ENCODE measurements at places on chromosomes 6 and 20.

GRCh38 chr6:154399097-154399496 is 42.5 kb upstream of the IPCEF1 start:
- no peak for DNase-seq

DNA sequence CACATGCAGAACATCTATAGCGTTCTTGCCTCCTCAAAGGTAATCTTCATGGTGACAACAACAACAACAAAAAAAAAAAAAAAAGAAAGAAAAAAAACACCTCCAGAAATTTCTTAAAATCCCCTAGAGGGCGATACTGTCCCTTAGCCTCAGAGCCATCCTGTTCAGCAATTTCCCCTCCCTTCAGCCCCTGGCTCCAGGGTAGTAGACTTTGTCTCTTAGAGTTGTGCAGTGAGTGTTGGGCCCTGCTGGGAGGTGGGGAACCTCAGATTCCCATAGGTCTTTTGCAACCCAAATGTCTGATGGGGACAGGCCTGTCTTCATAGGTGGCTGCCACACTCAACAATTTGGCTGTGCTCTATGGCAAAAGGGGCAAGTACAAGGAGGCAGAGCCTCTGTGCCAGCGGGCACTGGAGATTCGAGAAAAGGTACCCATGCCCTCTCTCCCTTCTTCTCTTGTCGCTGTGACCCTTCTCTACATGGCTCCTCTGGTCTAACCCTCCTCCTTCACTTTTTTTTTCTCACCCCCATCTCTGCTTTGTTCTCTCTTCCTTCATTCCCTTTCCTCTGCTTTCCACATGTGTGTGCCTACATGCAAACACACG is 6.0 kb upstream of the PTK7 start:
- no peak for DNase-seq

- DNase-seq = no peak
Measured at GRCh38 chr6:170288852-170289179, 2.1 kb downstream of the DLL1 start.

DNA sequence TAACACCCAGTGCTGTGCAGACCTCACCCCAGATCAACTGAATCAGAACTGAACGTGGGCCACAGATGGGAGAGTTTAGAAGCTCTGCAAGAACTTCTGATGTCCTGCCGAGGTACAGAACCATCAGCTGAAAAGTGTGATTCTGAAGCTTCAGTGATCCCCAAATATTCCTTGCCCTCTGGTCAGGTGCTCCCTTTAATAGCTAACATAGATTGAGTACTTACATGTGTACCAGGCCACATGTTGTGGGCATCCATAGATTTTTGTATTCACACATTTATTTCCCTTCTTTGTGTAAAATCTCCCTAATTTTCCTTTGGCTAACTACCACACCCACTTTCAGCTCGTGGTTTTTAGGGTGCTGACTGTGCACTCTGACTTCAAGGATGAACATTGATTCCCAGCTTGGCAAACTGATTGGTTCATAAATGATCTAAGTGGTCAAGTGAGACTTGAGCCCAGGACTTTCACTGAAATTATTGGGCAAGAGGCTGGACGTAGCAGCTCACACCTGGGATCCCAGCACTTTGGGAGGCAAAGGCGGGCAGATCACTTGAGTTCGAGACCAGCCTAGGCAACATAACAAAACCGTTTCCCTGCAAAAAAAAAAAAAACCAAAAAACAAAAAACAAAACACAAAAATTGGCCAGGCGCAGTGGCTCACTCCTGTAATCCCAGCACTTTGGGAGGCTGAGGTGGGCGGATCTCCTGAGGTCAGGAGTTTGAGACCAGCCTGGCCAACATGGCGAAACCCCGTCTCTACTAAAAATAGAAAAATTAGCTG is 162.2 kb downstream of the BCAS1 start:
- DNase-seq = no peak

- DNase-seq = no peak
Measured at GRCh38 chr20:17925141-17925939, 43.3 kb downstream of the SNX5 start.

DNA sequence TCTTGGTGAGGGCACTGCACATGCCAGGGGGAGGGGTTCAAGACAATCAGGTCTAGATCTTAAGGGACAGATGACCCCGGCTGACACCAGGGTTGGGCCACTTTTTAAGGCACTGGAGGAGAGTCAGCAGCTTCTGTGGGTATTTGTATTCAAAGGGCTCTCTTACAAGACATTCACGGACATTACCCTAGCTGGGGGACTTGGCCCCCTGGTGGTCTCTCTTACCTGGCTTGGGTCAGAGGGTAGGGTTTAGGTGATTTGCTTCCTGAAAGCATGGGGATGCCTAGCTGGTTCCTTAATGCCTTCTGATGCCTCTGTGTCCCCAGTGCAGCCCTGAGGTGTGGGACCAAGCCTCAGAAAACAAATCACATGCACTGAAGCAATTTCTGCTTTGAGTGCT is 354.7 kb downstream of the CDC5L start:
- DNase-seq = no peak

DNA sequence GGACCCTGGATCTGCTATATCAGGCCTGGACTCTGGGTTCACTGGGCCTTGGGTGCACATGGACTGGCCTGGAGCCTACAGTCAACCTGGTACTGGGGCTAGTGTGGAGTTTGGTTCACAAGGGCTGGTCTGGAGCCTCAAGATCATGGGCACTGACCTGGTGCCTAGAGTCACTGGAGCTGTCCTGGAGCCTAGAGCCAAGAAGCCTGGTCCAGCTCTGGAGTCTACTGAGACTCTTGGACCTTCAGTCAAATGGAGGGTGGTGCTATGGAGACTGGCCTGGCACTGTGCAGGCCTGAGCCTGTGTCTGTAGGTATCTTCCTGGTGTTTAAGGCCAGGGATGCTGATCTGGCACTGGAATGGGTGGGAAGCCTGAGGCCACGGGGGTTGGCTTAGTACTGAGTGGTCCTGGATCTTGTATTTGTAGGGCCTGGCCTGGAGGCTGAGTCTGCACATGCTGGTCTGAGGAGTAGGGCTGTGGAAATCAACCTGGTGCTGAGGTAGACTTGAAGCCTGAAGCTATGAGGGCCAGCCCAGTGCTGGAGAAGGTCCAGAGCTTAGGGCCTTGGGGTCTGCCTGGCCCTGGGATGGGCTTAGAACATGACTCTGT is 16.5 kb upstream of the WFDC9 start:
- no peak for DNase-seq

GRCh38 chr20:55004044-55004443 is 528.7 kb downstream of the DOK5 start:
- no peak for DNase-seq

GRCh38 chr20:16553684-16554083 is 19.6 kb downstream of the KIF16B start:
- no peak for DNase-seq

GRCh38 chr6:149028767-149029405 is 282.1 kb downstream of the UST start:
- peak; percentile 78 for DNase-seq

- DNase-seq = no peak
Measured at GRCh38 chr6:36514554-36515456, 32.5 kb downstream of the STK38 start.

GRCh38 chr6:118606268-118606667 is 45.1 kb downstream of the CEP85L start:
- no peak for DNase-seq

DNA sequence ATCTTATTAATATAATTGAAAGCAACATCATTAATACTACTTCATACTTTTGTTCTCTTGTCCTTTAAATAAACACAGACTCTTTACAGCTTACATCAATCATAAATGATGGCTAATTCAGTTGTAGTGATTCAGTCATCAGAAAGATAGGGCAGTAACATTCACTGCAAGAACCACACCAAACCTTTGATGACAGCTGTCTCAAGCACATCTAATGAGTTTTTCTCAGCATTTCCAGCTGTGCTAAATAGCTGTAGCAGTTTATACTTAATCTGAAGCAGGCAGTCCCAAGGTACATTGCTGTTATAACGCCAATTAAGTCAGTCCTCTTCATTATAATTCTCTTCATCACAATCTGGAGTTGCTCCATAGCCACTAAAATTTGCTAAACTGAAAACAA is 45.7 kb downstream of the PREP start:
- no peak for DNase-seq

- DNase-seq = peak; percentile 57
Measured at GRCh38 chr6:29845405-29846006, 17.9 kb downstream of the HLA-G start.

DNA sequence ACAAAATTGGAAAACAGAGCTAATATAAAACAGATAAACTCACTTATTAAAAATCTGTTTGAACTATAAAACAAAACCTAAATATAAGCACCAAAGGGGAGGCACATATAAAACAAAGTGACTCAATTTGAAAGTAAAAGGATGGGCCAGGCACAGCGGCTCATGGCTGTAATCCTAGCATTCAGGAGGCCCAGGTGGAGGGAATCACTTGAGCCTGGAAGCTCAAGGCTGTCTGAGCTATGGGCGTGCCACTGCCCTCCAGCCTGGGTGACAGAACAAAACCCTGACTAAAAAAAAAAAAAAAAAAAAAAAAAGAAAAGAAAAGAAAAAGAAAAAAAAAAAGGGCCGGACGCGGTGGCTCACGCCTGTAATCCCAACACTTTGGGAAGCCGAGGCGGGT is 31.1 kb upstream of the SMAP1 start:
- no peak for DNase-seq

- peak; percentile 41 for DNase-seq
Measured at GRCh38 chr20:60137657-60138245, 179.5 kb downstream of the CDH26 start.

GRCh38 chr20:6492271-6493055 is 275.0 kb upstream of the BMP2 start:
- no peak for DNase-seq

GRCh38 chr6:138844192-138844591 is 48.3 kb downstream of the ECT2L start:
- DNase-seq = no peak

GRCh38 chr6:159555082-159555875 is 137.8 kb downstream of the SOD2 start:
- no peak for DNase-seq

DNA sequence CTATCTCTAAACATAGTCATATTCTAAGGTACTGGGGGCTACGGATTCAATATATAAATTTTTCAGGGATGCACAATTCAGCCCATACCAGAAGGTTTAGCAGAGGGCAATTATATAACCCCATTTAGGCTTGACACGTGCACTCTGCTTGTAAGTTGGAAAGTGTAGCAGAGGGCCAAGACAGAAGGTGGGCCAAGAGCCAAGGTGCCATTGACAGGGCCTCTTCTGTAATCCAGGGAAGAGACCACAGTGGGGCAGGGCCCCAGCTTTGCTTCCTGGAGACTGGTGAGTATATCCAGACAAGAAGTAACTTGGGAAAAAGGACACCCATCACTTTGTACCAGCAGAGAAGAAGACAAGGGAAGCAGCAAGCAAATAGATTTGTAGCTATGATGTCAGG is 672.4 kb upstream of the MARCKS start:
- no peak for DNase-seq

DNA sequence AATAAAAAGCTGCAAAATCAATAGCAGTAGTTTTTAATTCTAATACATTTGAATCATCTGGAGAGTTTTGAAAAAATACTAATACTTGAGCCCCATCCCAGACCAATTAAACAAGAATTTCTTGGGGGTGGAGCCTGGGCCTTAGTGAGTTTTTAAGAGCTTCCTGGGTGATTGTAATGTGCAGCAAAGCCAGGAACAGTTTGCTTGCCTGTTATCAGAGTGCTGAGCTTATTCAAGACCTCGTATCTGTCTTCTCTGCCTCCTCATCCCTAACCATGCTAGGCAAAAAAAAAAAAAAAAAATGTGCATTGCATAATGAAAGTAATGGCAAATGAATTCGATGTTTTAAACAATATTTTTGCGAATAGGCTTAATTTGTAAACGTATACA is 36.4 kb upstream of the MYB start:
- no peak for DNase-seq

- DNase-seq = no peak
Measured at GRCh38 chr6:53931086-53931485, 136.3 kb downstream of the LRRC1 start.

GRCh38 chr20:13017883-13018535 is 9.2 kb downstream of the SPTLC3 start:
- no peak for DNase-seq

GRCh38 chr20:18986895-18987580 is 173.5 kb downstream of the SCP2D1 start:
- DNase-seq = no peak

DNA sequence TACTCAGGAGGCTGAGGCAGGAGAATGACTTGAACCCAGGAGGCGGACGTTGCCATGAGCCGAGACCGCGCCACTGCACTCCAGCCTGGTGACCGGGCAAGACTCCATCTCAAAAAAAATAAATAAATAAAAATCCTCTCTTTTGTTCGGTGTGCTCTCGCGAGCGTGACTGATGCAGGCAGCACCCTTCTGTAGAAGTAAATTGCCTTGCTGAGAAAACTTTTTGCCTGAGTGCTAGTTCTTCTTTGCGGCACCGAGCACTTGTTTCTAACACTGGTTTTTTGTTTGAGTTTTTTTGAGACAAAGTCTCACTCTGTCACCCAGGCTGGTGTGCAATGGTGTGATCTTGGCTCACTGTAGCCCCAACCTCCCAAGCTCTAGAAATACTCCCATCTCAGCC is 30.5 kb downstream of the PLN start:
- no peak for DNase-seq

- no peak for DNase-seq
Measured at GRCh38 chr6:8865451-8865850, 430.1 kb upstream of the SLC35B3 start.

GRCh38 chr6:66578362-66578761 is 871.3 kb upstream of the EYS start:
- no peak for DNase-seq

- no peak for DNase-seq
Measured at GRCh38 chr6:170151804-170152123, 139.1 kb downstream of the DLL1 start.

GRCh38 chr20:1818247-1818840 is 76.9 kb upstream of the SIRPA start:
- DNase-seq = no peak

DNA sequence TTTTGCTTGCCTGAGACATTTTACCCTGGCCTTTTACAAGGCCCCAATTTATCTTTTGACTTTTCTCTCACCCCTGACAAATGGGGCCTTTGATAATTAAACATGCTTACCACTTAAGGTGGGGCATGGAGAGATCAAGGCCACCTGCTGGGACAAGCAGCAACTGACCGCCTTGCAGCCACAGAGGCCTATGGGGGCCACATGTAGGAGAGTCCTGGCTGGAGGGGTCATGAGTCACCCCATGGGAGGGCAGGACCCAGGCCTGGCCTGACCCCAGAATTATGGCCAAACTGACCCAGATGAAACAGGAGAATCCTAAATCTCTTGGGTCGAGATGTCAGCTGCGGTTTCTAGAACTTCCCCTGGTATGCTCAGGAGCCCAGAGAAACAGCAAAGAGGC is 8.5 kb upstream of the OCSTAMP start:
- DNase-seq = no peak

- DNase-seq = peak; percentile 72
Measured at GRCh38 chr6:195861-196360, 96.4 kb upstream of the DUSP22 start.

Data from activated CD4-positive, alpha-beta T cell treated with anti-CD3 and anti-CD28 coated beads, Interleukin-2, amount 50 U/mL, for 24 hours (primary cell).